Mesenteric fat pad (tissue), 1 donor: ENCODE measurements at places on chromosomes 1 and 21.

DNA sequence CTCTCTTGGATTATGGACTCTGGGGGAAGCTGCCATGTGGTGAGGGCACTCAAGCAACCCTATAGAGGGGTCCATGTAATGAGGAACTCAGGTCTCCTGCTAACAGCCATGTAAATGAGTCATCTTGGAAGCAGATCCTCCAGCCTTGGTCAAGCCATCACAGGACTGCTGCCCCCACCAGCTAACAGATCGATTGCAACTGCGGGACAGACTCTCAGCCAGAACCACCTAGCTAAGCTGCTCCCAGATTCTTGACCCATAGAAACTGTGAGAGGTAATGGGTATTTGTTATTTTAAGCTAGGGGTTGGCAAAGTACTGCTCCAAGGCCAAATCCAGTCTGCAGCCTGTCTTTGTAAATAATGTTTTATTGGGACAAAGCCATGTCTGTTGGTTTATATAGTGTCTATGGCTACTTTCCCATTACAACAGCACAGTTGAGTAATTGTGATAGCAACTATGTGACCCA, 27.6 kb upstream of the MAP3K7CL start:
- DNase-seq, result no peak

DNA sequence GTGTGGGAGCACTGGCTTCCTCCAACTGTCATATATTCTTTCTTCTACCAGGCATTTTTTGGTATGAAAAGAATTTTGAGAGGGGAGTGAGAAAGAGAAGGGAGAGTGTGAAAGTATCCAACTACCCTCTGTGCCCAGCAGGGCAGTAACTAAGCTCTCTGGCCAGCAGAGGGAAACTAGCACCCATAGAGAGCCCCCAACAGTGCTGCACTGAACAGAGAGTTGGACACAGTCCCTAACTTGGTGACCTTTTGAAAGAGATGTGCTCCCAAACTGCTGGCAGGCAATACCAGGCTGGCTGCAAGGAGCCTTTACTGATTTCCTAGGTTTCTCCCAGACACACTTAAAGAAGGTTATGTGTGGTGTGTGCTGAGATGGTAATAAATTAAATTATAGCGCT, 118.8 kb upstream of the PBX1 start:
- no peak for DNase-seq

DNA sequence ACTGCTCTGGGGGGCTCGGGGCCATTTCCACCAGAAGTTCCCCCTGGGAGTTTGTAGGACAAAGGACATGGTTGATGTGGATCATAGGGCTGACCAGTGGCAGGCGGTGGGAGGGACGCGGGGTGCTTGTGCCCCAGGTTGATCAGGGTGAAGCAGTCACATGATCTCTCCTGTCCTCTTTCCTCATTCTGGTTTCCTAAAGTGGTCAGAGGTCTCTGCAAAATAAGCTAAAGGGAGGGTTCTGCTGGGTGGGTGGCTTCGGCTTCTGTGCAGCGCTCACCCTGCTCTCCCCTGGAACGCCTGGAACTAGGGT, 9.2 kb downstream of the PDXK start:
- DNase-seq, result no peak

DNA sequence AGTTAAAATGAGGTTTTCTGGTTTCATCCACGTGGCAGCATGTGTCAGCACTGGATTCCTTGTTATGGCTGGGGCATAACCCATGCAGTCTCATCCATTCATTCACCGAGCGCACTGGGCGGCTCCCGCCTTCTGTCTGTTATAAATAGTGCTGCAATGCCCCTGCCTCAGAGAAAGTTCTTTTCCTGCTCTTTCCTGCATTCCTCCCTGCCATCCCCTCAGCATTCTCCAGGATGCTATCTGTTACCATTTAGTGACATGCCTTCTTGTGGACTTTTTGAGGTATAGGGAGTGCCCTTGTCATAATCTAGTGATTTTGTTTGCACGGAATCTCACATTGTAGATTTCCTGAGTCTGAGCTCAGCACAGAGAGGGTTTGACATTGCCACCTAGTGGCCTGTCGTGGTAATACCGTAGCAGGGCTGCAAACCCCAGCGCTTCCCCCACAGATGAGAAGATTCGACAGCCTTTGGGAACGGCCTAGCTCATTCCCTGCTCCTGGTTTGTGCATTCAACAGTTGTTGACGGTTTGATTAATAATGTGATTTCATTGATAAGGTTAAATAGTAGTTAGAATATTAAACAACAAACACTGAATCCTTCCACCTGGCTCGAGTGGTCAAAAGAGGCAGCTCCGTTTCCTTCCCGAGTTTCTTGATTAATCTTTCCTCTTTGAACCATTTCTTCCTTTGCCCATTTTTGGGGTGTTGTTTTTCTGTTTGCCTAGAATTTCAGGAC, 46.3 kb downstream of the UMODL1 start:
- no peak for DNase-seq
